Stimulated activated CD4-positive, alpha-beta T cell treated with anti-CD3 and anti-CD28 coated beads, Interleukin-15, amount 100 ng/mL, for 1 hour (primary cell): ENCODE measurements at places on chromosomes 5 and 9.

DNA sequence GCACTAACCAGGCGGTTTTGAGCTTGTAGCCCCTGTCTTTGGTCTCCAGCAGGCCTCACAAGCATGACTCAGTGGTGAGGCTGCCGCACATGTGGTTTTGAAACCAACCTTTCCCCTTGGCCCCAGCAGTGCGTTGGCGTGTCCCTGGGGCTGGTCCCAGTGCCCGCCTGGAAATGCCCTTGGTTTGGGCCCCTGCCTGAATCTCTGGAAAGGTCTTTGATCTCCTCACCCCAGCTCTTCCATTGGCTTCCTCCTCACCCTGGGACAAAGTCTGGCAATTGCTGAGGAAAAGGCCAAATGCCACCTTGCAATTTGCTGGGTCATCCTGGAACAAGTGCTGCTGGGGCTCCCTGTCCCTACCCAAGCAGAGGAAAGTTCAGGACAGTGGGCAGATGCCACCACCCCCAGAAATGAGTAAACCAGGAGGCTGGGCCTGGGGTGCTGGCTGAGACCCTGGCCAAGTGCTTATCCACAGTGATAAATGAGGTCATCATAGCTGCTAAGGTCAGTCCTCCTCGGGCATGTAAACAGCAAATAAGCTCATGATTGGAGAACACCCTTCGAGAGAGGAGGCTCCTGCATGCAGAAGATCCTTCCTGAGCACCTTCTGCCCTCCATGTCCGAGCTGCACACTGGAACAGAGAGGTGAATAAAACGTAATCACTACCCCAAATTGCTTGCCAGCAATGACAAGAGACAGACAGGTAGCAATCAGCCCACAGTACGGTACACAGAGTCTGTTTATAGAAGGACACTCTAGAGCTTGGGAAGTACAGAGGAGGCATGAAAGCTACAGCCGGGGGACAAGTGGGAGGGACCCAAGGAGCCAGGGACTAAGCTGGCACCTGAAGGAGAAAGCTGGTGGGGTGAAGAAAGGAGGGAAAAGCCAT is 98.9 kb upstream of the CPEB4 start:
- no peak for DNase-seq

- DNase-seq, result no peak
Measured at GRCh38 chr5:102153003-102153759, 142.9 kb downstream of the SLCO4C1 start.

DNA sequence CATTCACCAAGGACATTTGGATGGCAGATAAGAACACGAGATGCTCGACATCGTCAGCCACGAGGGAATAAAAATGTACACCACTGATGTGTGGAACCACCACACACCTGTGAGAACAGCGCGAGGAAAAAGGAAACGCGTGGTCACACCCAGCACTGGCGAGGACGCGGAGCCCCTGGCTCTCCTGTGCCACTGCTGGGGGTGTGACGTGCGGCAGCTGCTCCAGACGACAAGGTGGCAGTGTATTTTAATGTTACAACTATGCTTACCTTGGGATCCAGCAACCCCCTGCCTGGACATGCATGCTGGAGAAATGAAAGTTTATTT is 13.6 kb upstream of the CEP72 start:
- no peak for DNase-seq

GRCh38 chr5:91528831-91529230 is 145.7 kb upstream of the ARRDC3 start:
- DNase-seq, result no peak

DNA sequence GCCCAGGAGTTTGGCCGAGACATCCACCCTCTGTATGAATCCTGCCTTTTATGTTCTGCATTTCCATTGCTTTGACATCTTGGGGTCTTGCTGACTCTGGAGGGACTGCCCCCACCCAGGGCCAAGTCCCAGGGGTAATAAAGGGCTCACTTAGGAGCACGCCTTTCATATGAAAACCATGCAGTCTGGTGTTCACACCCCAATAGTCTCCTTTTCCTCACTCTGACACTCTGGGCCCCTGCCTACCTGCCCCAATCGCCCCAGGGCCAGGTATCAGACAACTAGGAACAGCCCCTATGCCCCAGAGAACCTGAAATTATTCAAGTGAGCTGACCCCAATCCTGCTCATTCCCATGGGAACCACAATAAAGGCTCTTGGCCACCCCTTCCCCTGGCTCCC is 33.1 kb upstream of the RAPGEF1 start:
- DNase-seq, result no peak

DNA sequence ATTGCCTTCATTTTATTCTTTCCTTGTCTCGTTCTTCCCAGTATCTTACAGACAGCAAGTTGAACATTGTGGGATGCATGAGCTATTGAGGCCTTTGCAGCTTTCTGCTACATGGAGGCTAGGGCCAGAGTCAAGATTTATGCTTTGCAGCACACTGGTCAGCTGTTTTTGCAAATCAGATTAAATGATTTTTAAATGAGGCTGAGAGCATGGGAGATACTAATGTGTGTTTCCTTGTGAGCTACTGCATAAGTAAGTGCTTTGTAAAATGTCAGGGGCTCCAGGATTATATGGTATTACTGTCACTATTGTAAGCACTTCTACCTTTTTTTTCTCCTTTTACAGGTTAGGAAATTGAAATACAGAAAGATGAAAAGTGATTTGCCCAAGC is 111.0 kb upstream of the CDKN2B start:
- DNase-seq, result no peak
